ENCODE measurements at places on chromosomes 2 and 18.

- DNase-seq, result no peak
These were observed 87.0 kb upstream of the ITGA6 start for GRCh38 chr2:172340394-172340793.

DNA sequence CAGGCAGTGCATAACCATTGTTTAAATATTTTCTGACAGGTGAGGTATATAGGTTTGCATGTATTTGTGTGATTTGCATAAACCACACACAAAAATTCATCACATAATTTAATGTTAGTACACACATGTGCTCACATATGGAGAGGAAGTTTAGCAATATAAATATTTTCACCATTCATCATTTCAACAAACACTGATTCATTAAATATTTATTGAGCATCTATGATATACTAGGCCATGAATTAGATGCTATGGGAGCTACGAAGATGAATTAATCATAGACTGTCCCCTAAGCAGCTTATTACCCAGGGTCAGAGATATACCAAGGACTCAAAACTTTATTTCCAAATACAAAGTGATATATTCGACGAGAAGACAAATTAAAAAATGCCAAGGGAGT, 311.6 kb upstream of the PIK3C3 start:
- no peak for DNase-seq

DNA sequence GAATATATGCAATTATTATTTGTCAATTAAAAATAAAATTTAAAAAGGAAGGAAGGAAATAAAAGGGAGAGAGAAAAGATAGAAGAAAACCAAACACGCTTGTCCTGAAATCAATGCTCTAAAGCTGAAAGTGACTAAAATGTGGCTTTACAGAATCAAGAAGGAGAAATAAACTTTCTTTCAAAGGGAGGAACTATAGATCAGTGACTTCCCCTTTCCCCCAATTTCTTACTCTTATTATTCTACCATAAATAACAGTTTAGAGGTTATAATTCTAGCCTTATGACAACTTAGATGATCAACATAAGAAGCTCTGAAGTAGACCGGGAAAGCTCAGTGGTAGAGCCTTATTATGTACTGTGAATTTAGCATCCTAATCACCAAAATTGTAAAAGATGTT, 122.5 kb downstream of the ARHGAP15 start:
- no peak for DNase-seq

- DNase-seq, result peak; percentile 46
These were observed 22.8 kb upstream of the DGKD start for GRCh38 chr2:233331536-233331935.

- DNase-seq, result no peak
These were observed 284.5 kb downstream of the ZNF521 start for GRCh38 chr18:25067275-25068025.

DNA sequence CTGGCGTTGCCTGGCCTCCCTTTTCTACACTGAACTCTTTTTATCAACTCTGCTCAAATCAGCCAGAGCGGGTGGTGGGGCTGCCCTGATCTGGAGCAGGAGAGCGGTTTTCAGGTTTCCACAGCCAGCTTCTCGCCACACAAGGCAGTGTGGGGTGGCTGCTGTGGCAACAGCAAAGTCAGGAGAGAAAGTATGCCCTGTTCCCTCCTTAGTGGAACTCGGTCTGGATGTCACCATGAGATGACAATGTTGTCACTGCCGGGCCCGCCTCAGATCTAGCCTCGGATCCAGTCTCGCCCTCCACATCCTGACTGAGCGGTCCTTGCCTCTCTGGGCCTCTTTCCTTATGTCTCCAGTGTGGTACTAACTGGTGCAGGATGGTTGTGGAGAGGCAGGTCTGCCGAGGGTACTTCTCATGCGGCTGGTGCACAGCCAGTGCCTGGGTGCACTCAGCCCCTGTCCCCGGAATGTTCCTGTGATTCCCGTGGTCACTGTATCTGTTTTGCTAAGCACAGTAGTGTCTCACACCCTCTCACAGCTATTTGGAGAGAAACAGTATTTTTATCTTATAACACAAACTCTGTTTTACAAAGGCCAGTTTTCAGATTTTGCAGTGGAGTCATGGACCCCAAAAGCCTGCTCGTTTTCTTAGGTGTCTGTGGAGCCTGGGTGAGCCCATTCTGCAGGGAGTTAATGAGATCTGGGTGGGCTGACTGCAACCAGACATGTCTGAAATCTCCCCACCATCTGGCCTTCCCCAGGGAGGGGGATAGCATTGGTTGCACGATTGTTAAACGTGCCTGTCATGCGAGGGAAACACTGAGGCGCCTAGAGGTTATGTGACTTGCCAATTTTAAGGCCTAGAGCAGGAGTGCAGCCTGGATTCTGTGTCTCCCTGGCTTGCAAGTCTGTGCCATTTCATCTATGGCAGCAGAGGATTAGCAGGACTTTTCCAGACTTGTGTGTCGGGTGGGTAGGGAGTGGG, 261.1 kb upstream of the AGAP1 start:
- no peak for DNase-seq

- DNase-seq, result no peak
These were observed 718.7 kb upstream of the SLC8A1 start for GRCh38 chr2:41170589-41170988.

DNA sequence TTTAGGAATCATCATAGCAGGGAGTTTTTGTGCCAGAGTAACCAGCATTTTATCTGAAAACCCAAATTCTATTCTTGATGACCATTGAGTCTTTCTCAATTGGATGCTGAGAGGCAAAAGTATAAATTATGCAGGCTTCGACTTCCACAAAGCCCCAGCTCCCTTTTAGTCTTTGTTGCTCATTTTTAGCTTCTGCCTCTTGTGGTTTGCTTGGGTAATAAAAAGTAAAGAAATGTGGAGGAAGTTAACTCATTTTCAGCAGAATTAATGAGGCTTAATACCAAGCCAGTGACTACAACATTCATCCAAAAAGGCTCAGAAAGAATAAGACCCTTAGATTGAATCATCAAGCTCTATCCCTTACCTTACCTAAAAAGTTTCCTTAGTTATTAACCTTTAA, 18.6 kb downstream of the ERMN start:
- DNase-seq, result no peak

- DNase-seq, result no peak
These were observed 11.3 kb upstream of the TMEM214 start for GRCh38 chr2:27021253-27022049.

DNA sequence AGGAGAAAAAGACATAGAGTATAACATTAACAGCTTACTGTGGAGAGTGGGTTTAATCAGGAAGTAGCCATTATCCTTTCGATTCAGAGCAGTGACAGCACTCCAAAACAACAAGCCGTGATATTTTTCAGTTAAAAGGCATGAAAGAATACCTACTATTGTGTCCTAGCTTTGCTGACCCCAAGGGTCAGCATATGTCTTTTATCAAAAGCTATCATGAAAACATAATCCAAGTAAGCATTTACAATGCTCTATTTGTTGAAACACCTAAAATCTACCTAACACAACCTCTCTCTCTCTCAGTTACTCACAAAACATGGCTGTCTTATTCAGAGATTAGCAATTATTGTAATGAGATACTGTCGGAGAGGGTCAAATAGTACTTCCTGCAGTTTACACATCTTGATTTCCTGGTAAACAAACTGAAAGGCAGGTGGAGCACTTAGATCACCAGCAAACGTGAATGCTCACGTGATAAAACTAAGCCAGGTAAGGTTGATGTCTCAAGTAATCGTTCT, 100.0 kb downstream of the BAZ2B start:
- DNase-seq, result no peak

DNA sequence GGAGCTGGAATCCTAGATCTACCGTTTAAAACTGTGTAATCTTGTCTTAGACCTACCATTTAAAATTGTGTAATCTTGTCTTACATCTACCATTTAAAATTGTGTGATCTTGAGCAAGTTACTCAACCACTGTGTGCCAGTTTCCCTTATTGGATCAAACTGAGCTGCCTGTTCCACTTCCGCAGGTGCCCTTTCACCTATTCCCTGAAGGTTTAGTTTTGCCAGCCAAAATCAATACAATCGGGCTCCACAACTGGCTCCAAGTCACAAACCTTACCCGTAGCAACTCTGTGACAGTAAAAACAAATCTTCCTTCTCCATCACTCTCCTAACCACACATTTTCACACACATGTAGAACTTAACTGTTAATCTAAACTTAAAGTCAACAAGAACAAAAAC, 20.1 kb downstream of the DOCK10 start:
- DNase-seq, result no peak

- DNase-seq, result no peak
These were observed 18.8 kb downstream of the SMYD1 start for GRCh38 chr2:88086401-88086800.

GRCh38 chr2:6926071-6926732, 9.0 kb downstream of the RNF144A start:
- no peak for DNase-seq

DNA sequence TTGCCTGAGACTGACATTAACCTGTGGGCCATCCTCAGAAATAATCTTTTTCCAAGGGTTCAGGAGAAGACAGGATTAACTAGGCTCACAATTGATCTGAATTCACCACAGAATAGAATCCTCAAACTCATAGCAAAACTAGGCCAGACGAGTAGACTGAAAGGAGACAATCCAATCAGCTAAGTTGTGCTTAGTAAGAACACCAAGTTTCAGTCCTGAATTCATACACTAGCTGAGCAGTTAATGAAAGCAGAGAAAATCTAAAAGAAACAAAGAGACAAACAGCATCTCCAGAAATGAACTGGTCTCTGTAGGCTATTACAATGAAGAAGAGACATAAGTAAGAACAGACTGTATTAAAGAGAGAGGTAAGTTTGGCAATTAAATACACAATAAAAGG, 89.5 kb downstream of the GORASP2 start:
- no peak for DNase-seq

DNA sequence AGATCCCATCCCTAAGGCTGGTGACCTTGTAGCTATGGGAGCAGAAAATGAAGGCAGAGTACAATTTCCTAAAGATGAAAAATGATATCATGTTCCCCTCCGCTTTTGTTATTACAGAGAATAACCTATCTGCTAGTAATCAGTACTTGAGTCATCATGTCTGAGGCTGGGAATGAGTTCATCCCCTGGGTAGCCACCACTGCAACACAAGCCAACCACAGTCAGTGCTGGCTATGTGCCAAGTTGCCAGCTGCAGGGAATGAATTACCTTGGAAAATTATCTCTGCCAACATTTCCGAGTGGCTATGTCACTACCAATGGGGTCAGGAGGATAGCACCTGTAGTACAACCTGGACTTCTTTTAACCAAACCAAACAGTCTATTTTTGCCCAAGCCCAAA, 1094.7 kb upstream of the DDX18 start:
- DNase-seq, result no peak

- no peak for DNase-seq
These were observed 1364.0 kb upstream of the NRXN1 start for GRCh38 chr2:52395912-52396311.

GRCh38 chr2:195820867-195821565, 164.0 kb downstream of the SLC39A10 start:
- no peak for DNase-seq

- no peak for DNase-seq
These were observed 428.8 kb downstream of the ZNF521 start for GRCh38 chr18:24923138-24923537.

- DNase-seq, result no peak
These were observed 2167.3 kb upstream of the CELF4 start for GRCh38 chr18:39732918-39733317.

GRCh38 chr18:3594760-3595368, 144.9 kb downstream of the TGIF1 start:
- DNase-seq, result no peak

DNA sequence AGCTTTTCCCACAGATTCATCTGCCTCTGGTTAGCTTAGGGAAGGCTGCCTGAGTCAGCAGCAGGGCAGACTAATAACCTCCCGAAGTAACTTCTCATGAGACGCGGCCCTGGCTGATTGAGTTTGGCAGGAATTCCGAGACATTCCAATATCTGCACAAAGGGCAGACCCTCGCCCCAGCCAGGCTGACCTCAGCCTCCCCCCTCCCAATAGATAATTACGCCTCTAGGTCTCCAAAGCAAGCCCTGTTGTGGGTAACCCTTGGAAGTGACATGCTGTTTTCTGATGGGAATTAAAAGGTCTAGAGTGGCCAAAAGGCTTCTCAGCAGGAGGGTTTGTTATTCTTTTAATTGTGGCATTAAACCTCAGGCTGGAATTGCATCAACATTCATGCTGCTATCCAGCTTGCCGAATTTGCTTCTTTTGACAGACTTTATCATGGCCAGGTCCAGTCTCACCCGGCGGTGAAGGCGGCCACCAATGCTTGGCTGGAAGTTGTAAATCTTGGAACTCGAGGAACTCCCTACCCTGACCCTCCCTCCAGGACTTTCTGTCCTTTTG, 98.0 kb upstream of the SLC14A2 start:
- DNase-seq, result no peak

- no peak for DNase-seq
These were observed 27.5 kb downstream of the CDH20 start for GRCh38 chr18:61360404-61361383.

GRCh38 chr2:182142062-182142461, 156.4 kb downstream of the PPP1R1C start:
- no peak for DNase-seq

DNA sequence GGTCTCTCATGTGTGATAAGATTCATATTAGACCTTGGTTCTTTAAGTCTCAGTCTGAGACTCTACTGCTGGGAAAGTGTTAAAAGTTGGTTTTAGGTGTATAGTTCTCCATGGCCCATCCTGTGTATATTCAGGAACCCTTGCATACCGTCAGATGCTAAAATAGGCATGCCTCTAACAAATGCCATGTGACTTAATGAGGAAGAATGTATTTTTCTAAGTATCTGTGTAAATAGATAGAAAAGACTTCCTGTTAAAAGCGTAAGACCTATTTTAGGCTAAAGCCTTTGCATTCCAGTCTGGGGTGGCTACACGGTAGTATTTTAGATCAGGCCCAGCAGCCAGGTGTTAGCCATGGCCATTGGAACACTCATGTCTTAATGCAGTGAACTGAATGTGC, 73.3 kb downstream of the RHBDD1 start:
- DNase-seq, result no peak

DNA sequence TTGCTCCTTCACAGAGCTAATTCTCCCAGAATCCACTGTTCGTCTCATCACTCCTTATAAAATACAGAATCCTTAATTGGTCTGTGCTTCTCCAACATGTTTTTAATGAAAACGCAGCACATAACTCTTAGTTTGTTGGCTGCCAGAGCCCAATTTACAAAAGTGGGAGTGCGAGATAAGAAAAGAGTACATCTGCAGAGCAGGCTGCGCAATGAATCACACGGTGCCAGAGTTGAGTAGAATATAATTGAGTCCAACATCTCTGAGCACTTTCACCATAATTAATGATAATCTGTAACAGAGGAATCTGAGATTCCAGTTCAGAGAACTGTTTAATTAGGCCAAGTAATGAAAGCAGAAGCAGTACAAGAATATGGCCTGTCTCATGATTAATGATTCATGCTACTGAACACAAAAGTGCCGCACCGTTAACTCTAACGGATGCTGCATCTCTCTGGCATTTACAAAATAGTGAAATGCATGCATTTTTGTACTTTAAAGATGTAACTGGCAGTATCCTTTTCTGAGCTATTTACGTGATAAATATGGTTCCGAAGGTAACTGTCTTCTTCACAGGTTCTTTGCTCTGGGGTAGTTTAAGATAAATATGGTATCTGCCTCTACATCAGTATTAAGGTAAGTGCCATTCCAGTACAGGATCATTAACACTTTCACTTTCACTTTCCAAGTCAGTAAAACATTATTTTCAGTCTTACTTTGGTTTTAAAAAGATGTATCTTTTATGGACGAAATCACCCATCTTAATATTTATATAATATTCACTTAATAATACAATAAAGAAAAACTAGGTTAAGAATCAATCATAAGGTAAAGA, 785.6 kb downstream of the NR4A2 start:
- no peak for DNase-seq
